ENCODE measurements at places on chromosomes 6 and 20. TPM values are rescaled to one million over a fixed set of nuclear protein-coding genes. Genes with fewer than 3 reads are reported as not detected.
A peak's percentile ranks its signal among the peaks of the same experiment; 100 is the strongest.

- DNase-seq, result peak; percentile 24
These were observed 8.2 kb downstream of the NT5DC1 start for GRCh38 chr6:116108836-116109235.

ADGRF5 gene
- total RNA-seq, result 39.9 TPM

OLIG3 gene
- total RNA-seq, result not detected

DNA sequence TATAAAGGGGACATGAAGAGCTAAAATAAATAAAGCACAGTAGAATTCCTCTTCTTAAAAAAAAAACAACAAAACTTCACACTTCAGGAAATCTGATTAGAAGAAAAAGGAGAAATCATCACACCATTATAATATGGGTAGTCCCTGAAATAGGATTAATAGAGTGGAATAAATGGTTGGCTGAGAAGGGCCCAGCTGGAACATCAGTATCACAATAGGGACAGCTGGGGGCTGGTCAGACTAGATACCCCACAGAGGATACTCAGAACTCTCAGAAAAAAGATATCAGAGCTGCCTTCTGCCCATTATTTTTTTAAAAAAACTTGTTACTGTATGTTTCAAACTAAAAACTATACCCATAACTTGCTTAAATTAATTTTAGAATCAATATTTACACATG lies 75.2 kb downstream of the DST start:
- no peak for DNase-seq

GRCh38 chr20:21156266-21156665 lies 30.4 kb downstream of the KIZ start:
- DNase-seq, result no peak

DNA sequence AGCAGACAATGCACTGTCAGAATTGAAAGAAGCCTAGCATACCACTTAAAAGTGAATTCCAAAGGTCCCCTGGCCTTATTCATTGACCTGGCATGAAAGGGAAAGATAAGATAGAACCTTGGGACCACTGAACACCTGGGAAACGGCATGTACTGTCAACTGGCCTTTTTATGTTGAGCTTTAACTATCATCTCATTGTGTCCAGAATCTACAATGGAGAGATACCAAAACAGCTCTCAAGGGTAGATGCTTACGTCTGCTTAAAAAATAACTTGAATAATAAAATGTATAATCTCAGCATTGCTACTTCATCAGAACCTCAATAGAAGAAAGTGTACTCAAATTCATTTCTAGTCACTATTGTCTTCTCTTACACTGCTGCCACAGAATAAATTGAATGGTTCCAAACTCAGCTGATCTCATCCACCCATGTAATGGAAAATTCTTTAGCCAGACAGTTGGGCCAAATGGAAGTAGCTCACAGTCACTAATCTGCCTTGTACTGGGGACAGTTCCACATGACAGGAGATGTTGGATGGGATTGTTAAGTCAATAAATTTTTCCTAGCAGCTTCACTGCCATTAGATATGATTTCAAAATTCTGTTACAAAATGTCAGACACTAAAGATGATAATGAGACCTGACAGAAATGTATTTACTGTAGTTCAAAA lies 93.8 kb downstream of the MLIP start:
- DNase-seq, result peak; percentile 57

TRAPPC3L gene
- 0.31 TPM for total RNA-seq

DNA sequence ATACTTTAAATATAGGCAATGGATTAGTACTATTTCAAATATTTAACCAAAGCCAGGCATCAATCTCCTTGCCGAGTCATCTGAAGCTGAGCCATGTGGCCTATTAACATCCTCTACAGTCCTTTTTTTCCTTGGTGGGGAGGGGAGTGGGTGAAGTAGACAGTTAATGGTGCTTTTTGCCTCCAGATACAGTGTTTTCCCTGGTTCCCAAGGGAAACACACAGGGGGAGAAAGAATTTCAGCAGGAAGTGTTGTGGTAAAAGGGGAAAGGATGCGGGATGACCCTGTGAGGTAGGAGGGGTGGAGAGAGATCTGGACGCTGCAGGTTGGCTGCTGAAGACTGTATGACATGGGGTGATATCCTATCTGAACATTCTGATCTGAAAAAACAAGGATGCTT lies 9.6 kb downstream of the CLDN20 start:
- DNase-seq, result no peak

TTLL9 gene
- 1.0 TPM for total RNA-seq

DNA sequence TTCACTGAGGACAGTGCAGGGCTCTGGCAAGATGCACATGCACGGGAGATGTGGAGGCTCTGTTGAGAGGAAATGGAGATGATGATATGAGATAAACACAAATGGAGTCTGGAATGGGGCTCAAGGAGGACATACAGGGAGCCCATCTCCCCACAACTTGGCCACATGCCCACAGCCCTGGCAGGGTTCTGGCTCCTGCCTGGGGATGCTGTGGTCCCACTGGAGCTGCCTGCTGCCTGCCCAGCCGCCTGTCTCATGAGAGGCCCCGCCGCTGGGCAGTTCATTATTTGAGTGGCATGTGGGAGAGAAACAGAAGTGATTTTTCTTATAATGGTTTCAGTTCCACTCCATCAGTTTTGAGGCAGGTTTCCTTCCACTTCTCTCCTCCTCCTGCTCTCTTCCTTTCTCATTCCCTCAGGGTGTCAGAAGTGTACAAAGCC lies 133.6 kb upstream of the TRAF3IP2 start:
- no peak for DNase-seq

SRC gene
- total RNA-seq, result 54.3 TPM

GRCh38 chr6:45959534-45960145 lies 56.0 kb downstream of the CLIC5 start:
- peak; percentile 84 for DNase-seq

GRCh38 chr6:26311385-26312095 lies 53.5 kb upstream of the BTN3A2 start:
- peak; percentile 90 for DNase-seq

DNA sequence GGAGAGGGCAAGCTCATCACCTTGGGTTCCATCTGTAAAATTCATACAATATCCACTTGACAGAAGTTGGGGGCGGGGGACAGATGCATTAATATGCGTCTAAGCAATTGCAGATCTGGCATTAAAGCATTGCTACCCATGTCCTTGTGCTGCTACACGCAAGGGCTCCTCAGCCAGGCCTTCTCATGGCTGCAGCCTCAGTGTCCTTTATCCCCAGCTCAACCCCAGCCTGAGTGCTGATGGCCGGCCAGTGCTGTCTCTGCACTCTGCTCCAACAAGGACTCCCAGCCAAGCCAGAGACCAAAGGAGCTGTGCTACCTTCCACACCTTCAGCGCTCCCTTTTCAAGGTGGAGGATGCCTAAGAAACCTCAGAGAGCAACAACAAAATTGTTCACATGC lies 188.5 kb upstream of the STXBP5 start:
- no peak for DNase-seq

DPPA5 gene
- total RNA-seq, result not detected

PTCHD4 gene
- total RNA-seq, result 1.4 TPM

DNA sequence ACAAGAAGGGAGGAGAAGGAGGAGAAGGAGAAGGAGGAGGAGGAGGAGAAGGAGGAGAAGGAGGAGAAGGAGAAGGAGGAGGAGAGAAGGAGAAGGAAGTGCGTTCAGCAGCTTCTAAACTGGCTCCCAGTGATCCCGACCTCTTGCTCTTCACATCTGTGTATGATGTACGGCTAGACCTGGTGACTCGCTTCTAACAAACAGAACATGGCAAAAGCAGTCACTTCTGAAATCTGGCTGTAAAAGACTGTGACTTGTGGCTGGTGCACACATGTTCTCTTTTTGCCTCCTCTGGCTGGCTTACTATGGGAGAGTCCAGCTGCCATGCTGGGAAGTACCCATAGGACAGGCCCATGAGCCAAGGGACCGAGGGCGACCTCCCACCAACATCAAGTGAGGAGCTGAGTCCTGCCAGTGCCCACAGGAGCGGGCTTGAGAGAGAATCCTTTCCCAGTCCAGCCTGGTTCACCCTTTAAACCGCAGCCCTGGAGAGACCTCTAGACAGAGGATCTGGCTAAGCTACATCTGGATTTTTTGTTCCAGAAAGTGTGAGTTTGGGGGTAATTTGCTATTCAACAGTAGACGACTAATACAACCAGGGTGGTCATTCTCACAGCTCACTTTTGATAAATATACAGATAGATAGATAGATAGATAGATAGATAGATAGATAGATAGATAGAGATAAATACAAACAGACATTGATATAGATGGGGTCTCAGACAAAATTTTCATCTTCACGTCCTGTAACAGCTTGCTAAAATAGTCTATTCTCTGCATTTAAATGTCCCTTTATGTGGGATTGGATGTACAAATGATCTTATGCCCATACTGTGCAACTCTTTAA lies 42.3 kb downstream of the RPP40 start:
- no peak for DNase-seq

DNA sequence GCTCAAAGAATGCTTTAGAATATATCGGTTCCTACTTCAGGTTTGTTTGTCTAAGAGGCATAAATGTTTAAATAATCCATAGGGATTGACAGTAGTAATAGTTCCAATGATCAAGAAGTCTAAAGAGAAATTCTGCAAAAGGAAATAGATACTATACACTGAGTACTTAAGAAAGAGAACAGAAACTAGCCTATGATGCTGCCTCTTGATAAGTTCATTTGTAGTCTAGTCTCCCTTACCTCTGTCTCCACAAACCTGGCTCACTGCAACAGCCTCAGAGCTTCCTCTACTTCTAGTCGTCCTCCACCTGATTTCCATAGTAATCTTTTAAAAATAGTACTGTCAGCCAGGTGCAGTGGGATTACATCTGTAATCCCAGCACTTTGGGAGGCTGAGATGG lies 511.8 kb downstream of the LMBRD1 start:
- DNase-seq, result no peak

CCDC170 gene
- total RNA-seq, result 4.1 TPM

GRCh38 chr6:130906736-130907381 lies 79.7 kb downstream of the SMLR1 start:
- DNase-seq, result no peak

ZC2HC1B gene
- not detected for total RNA-seq

DNA sequence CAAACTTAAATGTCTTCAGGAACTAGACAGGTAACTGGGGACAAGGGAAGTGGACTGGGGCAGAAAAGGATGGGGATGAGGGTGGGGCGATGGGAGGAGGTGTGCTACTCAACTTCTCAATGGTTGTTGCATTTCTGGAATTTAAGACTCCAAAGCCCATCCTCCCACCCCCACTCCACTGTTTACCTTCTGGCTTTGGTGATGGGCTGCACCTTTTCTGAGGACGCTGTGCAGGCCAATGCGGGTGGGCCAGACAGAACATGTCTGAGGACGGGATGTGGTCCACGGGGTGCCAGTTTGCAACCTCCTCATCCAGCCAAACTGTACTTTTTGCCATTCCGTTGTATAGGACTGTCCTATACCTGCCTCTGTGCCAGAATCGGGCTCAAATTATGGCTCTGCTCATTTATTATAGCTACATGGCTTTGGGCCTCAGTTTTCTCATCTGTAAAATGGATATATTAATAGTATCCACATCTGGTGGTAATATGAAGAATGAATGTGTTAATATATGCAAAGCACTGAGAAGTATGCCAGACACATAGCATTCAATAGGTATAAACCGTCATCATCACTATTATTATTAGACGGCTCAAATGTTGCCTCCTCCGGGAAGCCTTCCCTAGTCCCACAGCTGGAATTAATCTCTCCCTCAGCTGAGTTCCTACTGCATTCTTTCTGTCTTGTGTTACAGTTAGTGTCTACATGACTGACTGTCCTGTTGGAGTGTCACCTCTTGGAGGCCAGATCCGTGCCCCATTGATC lies 31.0 kb upstream of the VEGFA start:
- no peak for DNase-seq

BHLHE23 gene
- not detected for total RNA-seq

GRCh38 chr20:44054849-44055248 lies 132.1 kb downstream of the JPH2 start:
- DNase-seq, result no peak

DNA sequence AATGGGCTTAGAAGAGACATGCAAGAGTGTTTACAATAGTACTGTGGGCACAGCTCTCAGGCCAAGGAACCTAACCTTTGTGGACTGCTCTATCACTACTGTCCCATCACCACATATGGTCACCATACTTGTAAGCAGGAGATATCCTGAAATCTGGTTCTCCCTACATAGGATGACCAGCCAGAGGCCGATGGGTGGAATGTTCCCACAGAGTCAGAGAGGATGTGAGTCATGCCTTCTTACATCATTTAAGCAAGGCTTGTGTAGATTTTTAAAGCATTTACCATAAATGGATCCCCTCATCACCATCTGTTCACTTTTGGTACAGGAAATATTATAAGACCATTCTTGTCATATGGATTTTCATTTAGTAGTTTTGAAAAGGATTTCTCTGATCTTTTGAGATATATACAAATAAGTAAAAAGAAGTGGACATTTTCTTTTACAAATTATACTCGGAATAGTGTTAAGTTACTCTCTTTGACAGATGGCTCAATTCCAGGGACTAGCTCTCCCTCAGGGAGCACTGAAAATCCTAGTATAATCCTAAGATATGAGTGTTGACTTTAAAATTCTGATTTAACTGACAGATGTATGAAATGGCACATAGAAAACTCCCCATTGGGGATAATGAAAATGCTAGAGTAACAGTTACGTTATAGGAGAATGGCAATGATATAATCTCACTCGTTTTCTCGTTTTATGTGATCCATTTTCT lies 6.6 kb downstream of the HTR1B start:
- peak; percentile 27 for DNase-seq

DNA sequence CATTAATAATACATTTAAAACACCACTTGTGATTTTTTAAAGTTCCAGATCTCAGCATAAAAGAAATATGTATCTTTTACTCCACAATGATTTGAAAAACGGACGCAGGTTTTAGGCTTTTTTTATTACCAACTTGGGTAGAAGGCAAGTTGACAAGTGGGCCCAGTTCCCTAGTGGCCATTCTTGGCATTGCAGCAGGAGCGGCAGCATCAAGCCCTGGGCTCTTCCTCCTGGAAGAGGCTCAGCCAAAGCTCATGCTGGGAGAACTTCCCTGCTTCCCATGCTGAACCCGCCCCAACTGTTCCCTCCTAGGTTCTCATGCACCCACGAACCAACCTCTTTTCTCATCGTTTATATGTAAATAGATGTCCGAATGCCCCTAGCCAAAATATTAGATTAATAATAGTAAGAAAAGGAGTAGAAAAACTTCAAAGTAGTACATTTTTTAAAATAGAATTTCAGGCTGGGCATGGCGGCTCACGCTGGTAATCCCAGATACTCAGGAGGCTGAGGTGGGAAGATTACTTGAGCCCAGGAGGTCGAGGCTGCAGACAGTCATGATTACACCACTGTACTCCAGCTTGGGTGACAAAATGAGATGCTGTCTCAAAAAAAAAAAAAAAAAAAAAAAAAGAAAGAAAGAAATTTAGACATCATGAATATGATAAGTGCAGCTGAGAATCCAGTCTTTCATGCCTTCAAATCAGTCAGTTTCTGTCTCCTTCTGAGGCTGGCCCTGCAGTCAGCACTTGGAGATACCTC lies 18.2 kb upstream of the MYB start:
- DNase-seq, result peak; percentile 14

DNA sequence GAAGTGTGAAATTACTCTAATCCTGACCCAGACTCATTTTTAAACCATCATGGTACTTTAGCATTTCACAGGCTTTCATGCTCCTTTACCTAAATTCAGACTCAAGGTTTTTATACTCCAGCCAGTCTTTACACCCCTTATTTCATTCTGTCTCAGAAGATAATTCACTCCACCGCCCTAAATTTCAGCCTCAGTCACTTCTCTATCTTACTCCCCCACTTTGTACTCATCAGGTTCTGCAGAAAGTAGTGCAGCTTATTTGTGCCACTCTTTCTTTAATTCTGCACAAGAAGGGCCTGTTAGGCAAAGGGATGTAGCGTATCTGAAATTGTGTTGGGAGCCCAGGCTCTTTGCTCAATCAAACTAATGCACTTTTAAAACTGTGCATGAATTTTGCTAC lies 205.5 kb downstream of the ARHGAP18 start:
- no peak for DNase-seq

- no peak for DNase-seq
These were observed 336.0 kb downstream of the SYNE1 start for GRCh38 chr6:152301021-152301764.
